Neural progenitor cell (in vitro differentiated cells): ENCODE measurements at places on chromosomes 13 and 19.

DNA sequence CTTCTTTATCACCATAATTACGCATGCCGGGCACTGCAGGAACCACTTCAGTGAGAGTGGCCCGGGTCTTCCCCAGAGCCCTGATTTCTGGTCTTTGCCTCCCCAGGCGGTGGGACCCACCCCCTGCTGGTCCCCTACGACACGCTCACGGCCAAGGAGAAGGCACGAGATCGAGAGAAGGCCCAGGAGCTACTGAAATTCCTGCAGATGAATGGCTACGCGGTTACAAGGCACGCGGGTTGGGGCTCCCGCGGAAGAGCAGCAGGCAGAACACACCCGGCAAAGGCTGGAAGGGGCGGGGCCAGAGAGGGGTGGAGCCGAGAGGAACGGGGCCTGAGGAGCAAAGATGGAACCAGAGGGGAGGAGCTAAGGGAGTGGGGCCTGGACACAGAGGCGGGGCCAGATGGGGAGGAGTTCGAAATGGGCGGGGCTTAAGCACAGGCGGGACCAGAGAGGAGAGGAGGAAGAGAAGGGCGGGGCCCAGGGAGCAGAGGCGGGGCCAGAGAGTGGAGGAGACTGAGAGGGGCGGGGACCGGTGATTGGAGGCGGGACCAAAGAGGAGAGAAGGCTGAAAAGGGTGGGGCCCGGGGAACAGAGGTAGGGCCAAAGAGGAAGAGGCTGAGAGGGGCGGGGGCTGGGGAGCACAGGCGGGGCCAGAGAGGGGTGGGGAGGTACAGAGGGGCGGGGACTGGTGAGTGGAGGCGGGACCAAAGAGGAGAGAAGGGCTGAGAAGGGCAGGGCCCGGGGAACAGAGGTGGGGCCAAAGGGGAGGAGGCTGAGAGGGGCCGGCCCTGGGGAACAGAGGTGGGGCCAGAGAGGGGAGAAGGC, 73.4 kb downstream of the RYR1 start:
- DNase-seq, result peak; percentile 90

- DNase-seq, result no peak
Measured at GRCh38 chr13:59658738-59659330, 504.9 kb downstream of the DIAPH3 start.

- DNase-seq, result no peak
Measured at GRCh38 chr13:30119476-30119875, 187.9 kb downstream of the KATNAL1 start.

- no peak for DNase-seq
Measured at GRCh38 chr19:35738021-35738886, 4.0 kb downstream of the IGFLR1 start.

- peak; percentile 5 for DNase-seq
Measured at GRCh38 chr19:52297601-52298364, 814 bp downstream of the ZNF480 start.
